Osteocyte (in vitro differentiated cells): ENCODE measurements at places on chromosomes 11 and 22. TPM values are rescaled to one million over a fixed set of nuclear protein-coding genes. Genes with fewer than 3 reads are reported as not detected.

Gene CCDC85B
- 35.2 and 39.0 TPM in 2 replicates for total RNA-seq

GRCh38 chr22:49792107-49792506 is 35.6 kb downstream of the BRD1 start:
- peaks cover 37% of the 10 kb centered on the region for H3K4me1 ChIP-seq
- DNase-seq, result no peak
- H3K36me3 ChIP-seq, result peaks cover 51% of the 10 kb centered on the region

DNA sequence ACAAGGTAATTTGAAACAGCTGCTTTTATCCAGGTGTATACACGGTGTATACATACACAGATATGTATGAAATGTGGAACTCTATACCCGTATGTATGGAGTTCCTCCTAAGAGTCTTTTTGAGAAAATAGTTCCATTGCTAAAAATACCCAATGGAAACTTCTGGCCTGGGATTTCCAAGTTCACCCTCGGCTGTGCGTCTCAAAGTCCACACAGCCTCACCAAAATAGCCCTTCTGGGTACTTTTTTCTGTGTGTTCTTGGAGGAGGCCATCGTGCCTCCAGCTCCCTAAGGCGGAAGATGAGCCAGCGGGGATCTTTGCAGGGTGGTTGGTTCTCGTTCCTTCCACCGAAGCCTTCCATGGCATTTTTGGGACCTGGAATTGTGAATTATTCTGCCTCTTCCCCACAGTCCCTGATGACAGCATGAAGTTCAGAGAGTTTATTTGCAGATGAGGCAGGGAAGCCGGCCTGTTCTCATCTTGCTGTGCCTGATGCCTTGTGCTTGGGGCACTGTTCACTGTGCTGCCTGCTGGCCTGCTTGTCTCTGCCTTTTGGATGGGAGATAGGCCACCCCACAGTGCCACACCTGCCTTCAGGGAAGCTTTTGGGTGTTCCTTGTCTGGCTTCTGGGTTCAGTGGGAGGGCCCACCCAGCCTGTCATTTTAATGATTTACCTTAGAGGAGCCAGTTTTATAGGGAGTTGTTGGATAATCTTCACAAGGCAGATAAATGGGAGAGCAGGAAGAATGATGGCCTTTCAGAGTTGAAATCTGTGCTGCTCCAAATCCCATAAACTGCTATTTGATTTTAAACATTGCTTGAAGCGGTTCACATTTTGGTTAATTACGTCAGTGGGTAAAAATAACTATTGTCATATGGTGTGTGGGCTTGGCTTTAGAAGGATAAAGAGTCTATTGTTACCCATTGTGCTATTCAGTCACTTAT is 112.7 kb upstream of the OR4B1 start:
- H3K4me1 ChIP-seq, result peaks cover 16% of the 10 kb centered on the region
- H3K36me3 ChIP-seq, result no peaks in the 10 kb centered on the region
- H3K27ac ChIP-seq, result no peak overlapping the region
- no peak overlapping the region for H3K4me3 ChIP-seq
- no peak for DNase-seq

Gene NLRP14
- not detected in 2 replicates for total RNA-seq

DNA sequence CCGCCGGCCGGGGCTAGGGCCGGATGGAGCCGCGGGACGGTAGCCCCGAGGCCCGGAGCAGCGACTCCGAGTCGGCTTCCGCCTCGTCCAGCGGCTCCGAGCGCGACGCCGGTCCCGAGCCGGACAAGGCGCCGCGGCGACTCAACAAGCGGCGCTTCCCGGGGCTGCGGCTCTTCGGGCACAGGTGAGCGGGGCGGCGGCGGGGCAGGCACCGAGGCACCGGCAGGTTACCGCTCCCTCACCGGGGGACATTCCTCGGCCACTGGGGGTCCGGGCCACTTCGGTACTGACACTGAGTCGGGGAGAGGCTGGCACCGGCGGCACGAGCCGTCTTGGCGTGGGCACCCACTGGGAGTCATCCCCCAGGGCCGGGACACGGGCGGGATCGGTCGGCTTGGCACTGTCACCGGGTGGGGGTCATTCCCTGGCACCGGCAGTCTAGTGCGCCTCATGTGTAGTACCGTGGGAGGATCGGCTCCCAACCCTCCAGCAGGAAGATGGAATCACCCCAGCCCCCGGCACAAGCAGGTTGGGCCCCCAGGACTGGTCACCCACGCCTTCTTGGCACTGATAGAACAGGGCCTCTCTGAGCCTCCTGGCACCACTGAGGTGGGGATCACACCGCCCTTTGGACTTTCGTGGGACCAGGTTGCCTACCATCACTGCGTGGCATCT is 511 bp downstream of the DGKZ start:
- peaks cover 4% of the 10 kb centered on the region for H3K27me3 ChIP-seq
- no peak for DNase-seq
- peak overlapping the region; percentile 75 for H3K4me3 ChIP-seq
- peak overlapping the region; percentile 41 for H3K27ac ChIP-seq
- no peaks in the 10 kb centered on the region for H3K36me3 ChIP-seq

GRCh38 chr11:116792869-116793771 is 1.4 kb upstream of the APOA5 start:
- H3K27ac ChIP-seq, result no peak overlapping the region
- H3K4me1 ChIP-seq, result peaks cover 6% of the 10 kb centered on the region
- no peaks in the 10 kb centered on the region for H3K27me3 ChIP-seq
- peak; percentile 36 for DNase-seq
- H3K4me3 ChIP-seq, result no peak overlapping the region

DNA sequence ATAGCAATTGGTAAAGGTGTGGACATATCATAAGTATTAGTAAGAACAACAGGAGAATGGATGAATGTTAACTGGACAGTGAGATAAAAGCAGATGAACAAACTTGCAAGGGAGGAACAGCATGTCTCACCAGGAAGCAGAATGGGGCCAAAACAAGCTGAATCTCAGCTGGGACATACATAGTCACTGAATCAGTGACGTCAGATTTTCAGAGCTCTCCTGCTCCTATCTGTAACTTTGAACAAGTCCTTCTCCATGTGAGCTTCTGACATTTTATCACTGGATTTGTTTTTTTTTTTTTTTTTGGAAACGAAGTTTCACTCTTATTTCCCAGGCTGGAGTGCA is 118.7 kb downstream of the BBOX1 start:
- H3K36me3 ChIP-seq, result no peaks in the 10 kb centered on the region
- peaks cover 24% of the 10 kb centered on the region for H3K4me1 ChIP-seq
- no peak overlapping the region for H3K4me3 ChIP-seq
- H3K27me3 ChIP-seq, result no peaks in the 10 kb centered on the region
- no peak for DNase-seq

Gene OR2AT4
- not detected in 2 replicates for total RNA-seq

GRCh38 chr11:78298291-78298771 is 109.6 kb downstream of the USP35 start:
- no peaks in the 10 kb centered on the region for H3K27me3 ChIP-seq
- H3K4me3 ChIP-seq, result no peak overlapping the region
- no peak for DNase-seq
- H3K36me3 ChIP-seq, result no peaks in the 10 kb centered on the region
- H3K4me1 ChIP-seq, result peaks cover 9% of the 10 kb centered on the region
- no peak overlapping the region for H3K27ac ChIP-seq

Gene UBQLNL
- total RNA-seq, result 0.32 and 0.39 TPM in 2 replicates

Gene SPA17
- total RNA-seq, result 3.7 and 4.7 TPM in 2 replicates

GRCh38 chr11:39425226-39425625 is 2034.2 kb downstream of the LRRC4C start:
- H3K4me3 ChIP-seq, result no peak overlapping the region
- no peak overlapping the region for H3K27ac ChIP-seq
- no peaks in the 10 kb centered on the region for H3K27me3 ChIP-seq
- H3K4me1 ChIP-seq, result no peaks in the 10 kb centered on the region

Gene PES1
- total RNA-seq, result 71.6 and 73.5 TPM in 2 replicates

- DNase-seq, result no peak
- H3K4me3 ChIP-seq, result no peak overlapping the region
- H3K27ac ChIP-seq, result no peak overlapping the region
These were observed 4.6 kb downstream of the LRRC32 start for GRCh38 chr11:76665921-76666351.

Gene SLC6A5
- not detected in 2 replicates for total RNA-seq

Gene ANGPTL5
- 2.4 and 2.9 TPM in 2 replicates for total RNA-seq

DNA sequence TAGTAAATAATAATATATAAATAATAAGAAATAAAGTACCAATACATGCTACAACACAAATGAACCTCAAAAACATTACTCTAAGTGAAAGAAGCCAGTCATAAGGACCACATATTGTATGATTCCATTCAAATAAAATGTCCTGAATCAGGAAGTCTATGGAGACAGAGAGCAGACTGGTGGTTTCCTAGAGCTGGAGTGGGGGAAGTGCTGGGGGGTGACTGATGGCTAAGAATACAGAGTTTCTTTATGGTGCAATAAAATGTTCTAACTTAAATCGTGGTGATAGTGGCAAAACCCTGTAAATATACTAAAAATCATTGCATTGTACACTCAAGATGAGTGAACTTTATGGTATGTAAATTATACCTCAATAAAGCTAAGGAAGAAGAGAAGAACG is 376.5 kb downstream of the BUD13 start:
- H3K4me1 ChIP-seq, result no peaks in the 10 kb centered on the region
- DNase-seq, result no peak
- no peaks in the 10 kb centered on the region for H3K36me3 ChIP-seq
- no peak overlapping the region for H3K27ac ChIP-seq

- peaks cover 26% of the 10 kb centered on the region for H3K27me3 ChIP-seq
- H3K4me1 ChIP-seq, result peaks cover 5% of the 10 kb centered on the region
- DNase-seq, result no peak
- no peak overlapping the region for H3K4me3 ChIP-seq
- H3K27ac ChIP-seq, result no peak overlapping the region
These were observed 110.0 kb upstream of the KIRREL3 start for GRCh38 chr11:127110542-127110941.

Gene SLC22A6
- not detected in 2 replicates for total RNA-seq

Gene JRKL
- 10.6 and 12.0 TPM in 2 replicates for total RNA-seq

Gene KDELR3
- 39.3 and 49.3 TPM in 2 replicates for total RNA-seq

DNA sequence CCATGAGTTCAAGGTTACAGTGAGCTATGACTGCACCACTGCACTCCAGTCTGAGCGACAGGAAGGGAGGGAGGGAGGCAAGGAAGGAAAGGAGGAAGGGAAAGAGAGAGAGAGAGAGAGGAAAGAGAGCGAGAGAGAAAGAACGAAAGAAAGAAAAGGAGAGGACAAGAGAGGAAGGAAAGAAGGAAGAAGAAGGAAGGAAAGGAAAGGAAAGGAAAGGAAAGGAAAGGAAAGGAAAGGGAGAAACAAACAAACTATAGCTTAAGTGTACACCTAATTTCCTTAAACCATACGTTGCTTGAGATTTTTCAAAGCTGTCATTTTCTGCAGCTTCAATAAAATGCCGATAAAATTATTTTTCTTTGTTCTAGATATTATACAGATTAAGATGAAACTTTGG is 80.2 kb upstream of the APOA1 start:
- no peaks in the 10 kb centered on the region for H3K36me3 ChIP-seq
- no peak for DNase-seq
- H3K4me3 ChIP-seq, result no peak overlapping the region
- no peak overlapping the region for H3K27ac ChIP-seq

DNA sequence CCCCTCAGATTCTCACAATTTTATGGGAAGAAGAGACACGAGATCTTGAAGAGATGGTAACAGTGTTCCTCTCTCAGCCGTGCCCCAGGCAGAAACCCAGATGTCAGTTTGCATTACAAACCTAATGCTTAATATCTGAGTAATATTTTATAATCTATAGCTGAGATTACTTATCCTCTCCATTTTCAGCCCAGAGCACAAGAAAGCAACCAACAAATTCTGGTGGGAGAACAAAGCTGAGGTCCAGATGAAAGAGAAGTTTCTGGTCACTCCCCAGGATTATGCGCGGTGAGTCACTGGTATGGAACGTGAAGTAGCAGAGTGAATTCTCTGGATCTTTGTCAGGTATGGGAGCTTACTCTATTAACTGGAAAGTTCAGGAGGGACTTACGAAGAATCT is 884 bp downstream of the CENATAC start:
- DNase-seq, result no peak
- no peaks in the 10 kb centered on the region for H3K27me3 ChIP-seq
- H3K36me3 ChIP-seq, result peaks cover 17% of the 10 kb centered on the region
- peak overlapping the region; percentile 95 for H3K4me3 ChIP-seq

- H3K4me3 ChIP-seq, result no peak overlapping the region
- peaks cover 31% of the 10 kb centered on the region for H3K4me1 ChIP-seq
These were observed 11.3 kb upstream of the SESN3 start for GRCh38 chr11:95242091-95242844.

DNA sequence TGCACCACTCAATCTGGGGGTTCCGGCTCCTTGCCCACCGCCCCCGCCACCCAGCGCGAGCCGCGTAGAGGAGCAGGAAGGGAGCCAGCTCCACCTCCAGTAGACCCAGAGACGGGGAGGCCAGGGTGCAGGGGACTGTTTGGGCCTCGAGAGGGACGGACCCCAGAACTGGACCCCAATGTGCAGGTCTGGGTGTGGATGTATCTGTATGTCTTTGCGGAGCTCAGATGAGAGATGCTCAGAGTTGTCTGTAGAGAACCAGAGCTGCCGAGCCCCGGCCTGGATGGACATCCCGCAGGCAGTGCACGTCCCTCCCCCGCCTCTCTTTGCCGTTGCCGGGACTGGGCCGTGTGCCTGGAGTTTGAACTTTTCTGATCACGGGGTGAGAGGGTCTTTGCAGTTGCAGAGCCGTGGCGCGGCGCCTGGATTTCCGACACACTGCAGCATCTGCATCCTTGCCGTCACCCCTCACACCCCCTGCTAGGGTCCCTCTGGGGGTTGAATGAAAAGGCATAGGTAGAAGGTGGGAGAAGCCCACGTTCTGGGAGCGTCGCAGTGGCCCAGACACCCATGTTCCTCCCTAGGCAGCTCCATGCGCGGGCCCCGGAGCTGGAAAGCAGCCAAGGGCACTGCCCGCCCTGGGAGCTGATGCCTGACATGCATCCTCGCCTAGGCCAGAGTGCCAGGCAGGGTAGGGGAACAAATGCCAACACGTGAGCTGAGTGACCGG is 105.2 kb downstream of the KCNQ1 start:
- DNase-seq, result no peak
- no peak overlapping the region for H3K4me3 ChIP-seq
- H3K36me3 ChIP-seq, result peaks cover 1% of the 10 kb centered on the region
- H3K4me1 ChIP-seq, result peaks cover 9% of the 10 kb centered on the region

DNA sequence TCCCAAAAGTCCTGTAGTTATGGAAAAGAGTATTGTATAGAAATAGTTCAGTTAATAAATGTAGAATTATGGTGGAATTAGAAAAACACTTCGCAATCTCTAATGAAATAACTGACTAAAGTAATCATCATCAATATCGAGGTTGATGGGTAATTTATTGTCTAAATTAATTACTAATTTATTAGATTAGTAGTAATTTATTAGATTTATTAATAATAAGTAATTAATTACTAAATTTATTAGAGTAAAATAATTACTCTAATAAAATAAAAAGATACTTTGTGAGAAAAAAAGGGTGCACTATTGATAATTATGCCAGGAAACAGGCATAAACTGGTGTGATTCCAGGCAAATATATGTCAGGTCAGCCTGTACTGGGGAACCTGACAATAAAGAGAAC is 455.6 kb downstream of the AASDHPPT start:
- peaks cover 6% of the 10 kb centered on the region for H3K27me3 ChIP-seq
- no peaks in the 10 kb centered on the region for H3K4me1 ChIP-seq
- no peaks in the 10 kb centered on the region for H3K36me3 ChIP-seq
- no peak overlapping the region for H3K27ac ChIP-seq
- no peak overlapping the region for H3K4me3 ChIP-seq

Gene TIGD3
- 0.16 and 0.24 TPM in 2 replicates for total RNA-seq
